ENCODE measurements at places on chromosomes 16 and 17. TPM values are rescaled to one million over a fixed set of nuclear protein-coding genes. Genes with fewer than 3 reads are reported as not detected.
A peak's percentile ranks its signal among the peaks of the same experiment; 100 is the strongest.

DNA sequence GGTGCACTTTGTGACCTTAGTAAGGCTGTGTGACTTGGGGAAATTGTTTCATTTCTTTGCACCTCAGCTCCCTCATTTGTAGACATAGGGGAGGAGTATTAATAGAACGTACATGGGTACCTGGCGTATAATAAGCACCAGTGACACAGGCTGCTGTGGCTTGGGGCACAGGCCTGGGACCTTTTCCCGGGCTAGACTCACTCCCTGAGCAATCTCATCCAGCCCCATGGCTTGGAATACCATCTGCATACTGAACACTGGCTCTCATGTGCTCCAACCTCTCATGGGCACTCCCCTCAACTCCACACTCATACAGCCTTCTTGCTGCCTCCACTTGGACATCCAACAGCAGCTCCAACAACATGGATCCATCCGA, 41.0 kb upstream of the MRPS23 start:
- no peak for DNase-seq

DNA sequence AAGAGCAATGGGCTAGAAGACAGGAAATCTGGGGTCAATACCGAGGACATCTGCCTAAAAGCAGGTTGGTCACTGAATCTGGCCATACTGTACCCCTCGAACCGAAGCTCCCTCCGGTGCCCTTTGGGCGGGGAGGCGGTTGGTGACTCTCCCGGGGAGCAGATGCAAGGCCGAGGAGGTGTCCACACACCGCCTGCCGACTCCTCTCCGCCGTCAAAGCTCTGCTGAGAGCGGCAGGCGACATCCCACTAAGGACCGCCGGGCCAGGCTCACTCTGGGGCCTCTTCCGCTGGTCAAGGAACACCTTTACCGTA, 458 bp downstream of the ZNF200 start:
- DNase-seq = no peak

DNA sequence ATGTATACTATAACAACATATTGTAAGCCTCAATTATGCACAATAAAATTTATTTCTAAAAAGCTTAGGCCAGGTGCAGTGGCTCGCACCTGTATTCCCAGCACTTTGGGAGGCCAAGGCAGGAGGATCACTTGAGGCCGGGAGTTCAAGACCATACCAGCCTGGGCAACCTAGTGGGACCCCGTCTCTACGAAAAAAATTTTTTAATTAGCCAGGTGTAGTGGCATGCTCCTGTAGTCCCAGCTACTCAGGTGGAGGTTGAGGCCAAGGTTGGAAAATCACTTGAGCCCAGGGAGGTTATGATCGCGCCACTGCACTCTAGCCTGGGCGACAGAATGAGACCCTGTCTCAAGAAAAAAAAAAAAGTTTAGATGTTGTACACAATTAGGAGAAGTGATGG, 45.5 kb downstream of the VMP1 start:
- no peak for DNase-seq

- no peak for DNase-seq
Measured at GRCh38 chr16:65816556-65816955, 549.9 kb upstream of the CDH5 start.

- no peak for DNase-seq
Measured at GRCh38 chr16:10577305-10578202, 2.8 kb downstream of the EMP2 start.

DNA sequence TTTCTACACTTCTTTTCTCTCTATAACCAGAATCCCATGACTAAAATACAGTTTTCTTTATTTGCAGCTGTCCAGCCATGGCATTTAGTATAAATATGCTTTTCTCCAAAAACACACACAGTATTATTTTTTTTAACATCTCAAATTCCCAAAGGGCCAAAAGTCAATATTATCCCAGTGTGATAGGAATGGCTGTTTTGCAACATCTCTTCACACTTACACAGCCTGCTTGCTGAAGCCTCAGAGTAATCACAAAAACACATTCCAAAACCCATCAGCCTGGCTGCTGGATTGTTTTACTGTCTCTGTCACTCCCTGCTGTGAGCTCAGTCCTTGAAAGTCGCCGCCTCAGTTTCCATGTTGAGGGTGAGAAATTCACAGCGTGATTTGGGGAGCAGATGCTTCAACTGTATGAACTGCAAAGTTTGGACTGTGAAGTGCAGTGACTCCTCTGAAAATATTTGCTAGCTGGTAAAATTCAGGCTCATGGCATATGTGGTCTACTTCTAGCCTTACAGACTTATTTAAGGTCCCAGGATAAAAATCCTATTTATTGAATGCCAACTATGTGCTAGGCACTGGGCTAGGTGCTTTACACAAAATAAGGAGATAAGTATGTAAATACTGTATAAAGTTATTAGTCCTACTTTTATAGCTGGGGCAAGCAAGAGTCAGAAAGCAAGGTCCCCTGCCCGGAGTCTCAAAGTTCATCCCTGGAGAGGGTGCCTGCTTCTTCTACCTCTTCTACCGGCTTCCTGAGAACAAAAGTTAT, 116.5 kb downstream of the SOCS1 start:
- DNase-seq = no peak

DNA sequence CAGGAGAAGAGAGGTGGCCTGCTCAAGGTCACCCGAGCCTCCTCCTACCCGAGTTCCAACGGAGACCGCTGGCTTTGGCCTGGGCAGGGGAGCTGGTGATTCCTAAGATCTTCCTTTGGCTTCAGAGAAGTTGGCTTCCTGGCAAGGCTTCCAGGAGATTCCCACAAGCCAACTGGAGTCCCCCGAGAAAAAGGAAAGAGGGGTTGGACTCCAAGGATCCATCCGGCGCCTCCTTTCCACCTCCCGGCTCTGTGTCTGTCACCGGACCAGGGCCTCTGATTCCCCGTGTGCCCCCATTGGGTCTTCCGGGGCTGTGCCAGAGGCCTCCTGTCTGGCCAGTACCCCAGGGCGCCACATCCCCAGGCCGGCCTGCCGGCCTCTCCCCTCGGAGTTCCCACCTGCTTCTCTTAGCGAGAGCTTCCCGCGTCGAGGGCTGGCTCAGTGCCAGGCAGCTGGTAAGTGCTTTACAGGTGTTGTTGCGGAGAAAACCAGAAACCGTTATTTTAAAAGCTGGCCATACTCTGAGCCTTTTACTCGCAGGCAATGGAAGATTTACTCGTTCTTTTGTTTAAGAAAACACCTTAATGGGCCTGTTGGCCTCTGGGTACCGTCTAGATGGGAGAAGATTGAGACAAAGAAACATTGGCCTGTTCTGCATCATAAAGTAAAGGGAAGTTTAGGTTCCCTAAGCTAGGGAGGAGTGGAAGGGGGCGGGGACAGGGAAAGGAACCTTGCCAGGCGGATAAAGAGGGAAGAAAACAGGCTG, 258.4 kb upstream of the SDK2 start:
- peak; percentile 31 for DNase-seq

DNA sequence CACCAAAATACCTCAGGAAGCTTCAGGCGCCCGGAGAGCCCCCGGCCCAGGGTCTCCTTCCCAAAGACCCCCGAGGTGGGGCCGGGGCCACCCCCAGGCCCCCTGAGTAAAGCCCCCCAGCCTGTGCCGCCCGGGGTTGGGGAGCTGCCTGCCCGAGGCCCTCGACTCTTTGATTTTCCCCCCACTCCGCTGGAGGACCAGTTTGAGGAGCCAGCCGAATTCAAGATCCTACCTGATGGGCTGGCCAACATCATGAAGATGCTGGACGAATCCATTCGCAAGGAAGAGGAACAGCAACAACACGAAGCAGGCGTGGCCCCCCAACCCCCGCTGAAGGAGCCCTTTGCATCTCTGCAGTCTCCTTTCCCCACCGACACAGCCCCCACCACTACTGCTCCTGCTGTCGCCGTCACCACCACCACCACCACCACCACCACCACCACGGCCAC, 6.7 kb upstream of the TMEM88 start:
- DNase-seq = no peak

GRCh38 chr16:58789351-58789750, 55.2 kb upstream of the GOT2 start:
- no peak for DNase-seq

DNA sequence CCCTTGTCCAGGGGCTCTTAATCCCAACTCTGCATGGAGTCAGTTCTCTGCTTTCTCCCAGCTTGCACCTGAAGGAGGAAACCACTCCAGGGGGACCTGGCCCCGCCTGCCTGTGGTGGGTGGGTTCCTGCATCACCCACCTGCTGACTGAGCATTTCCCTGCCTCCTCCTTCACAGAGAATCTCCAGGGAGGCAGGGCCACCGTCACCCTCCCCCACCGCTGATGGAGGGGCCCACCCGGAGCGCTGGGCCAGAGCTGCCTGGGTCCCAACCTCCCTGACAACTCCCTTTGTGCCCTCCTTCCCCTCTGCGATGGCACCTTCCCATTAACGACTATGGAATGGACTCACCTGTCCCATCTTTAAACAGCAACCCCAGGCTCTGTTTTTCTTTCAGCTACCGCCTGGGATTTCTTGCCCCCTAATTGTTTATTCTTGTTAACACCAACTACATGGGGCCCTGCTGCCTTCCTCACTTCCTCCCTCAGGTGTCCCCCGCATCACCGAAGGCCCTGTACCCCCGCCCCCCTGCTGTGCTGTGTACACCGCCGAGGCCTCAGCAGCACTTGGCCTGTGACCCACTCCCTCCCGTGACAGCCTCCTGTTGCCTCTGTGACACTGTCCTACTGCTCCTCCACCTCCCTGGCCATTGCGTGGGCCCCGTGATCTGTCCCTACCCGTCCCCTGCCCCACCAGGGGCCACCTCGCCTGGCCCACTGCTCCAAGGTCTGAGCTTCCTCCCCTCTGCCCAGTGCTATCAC, 842 bp upstream of the TEDC2 start:
- DNase-seq = no peak

GRCh38 chr17:49716668-49717364, 9.1 kb upstream of the SLC35B1 start:
- DNase-seq = no peak

DNA sequence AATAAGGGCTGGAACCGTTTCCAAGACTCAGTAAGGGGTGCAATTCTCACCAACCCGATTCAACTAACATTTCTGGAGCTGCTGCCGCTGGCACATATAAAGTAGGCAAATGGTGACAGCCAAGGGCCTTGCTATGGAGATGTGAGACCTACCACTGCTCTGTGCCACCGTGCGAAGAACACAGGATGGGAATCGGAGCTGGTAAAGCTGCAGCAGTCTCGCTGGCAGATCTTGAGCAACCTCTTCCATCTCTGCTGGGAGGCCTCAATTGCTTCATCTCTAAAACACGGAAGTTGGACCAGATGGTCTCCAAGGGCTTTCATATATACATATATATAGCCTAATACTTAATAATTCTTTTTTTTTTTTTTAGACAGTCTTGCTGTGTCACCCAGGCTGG, 128.9 kb upstream of the RCVRN start:
- DNase-seq = no peak

GRCh38 chr17:11485336-11486100, 112.8 kb upstream of the DNAH9 start:
- DNase-seq = no peak

- DNase-seq = no peak
Measured at GRCh38 chr17:48878920-48879898, 13.4 kb upstream of the ATP5MC1 start.

DNA sequence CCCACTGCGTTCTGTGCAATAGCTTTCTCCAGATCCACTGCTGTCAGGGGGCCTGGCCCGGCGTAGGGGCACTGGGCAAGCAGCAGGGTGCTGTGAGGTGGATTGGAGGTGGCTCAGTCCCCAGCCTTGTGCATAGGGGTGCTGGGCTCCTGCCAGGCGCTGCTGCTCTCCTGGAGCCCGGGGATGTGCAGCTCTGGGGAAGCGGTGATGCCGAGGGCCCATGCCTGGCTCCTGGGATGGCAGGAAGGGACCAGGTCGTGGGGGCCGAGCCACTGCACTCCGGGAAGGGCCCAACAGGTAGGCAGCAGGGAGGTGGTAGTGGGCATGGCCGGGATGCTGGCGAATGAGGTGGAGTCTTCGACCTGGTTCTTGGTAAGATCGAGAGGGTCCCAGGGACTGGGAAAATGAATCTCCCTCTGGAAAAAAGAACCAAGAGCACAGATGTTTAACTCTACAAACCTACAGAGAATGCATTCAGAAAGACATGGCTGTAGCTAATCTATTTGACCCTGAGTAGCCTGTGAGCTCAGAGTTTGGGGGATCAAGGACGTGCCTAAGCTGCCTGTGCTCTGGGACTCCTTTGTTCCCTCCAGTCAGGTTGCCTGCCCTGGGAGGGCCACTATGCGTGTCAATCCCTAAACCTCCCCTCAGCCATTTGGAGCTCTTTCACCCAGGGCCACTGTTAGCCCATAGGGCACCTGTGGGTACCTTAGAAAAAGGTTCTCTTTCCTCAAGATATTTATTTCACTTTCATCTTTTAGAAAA, 6.6 kb upstream of the SUPT4H1 start:
- DNase-seq = no peak

- peak; percentile 40 for DNase-seq
Measured at GRCh38 chr16:66660422-66661209, 35.9 kb downstream of the CMTM4 start.

DNA sequence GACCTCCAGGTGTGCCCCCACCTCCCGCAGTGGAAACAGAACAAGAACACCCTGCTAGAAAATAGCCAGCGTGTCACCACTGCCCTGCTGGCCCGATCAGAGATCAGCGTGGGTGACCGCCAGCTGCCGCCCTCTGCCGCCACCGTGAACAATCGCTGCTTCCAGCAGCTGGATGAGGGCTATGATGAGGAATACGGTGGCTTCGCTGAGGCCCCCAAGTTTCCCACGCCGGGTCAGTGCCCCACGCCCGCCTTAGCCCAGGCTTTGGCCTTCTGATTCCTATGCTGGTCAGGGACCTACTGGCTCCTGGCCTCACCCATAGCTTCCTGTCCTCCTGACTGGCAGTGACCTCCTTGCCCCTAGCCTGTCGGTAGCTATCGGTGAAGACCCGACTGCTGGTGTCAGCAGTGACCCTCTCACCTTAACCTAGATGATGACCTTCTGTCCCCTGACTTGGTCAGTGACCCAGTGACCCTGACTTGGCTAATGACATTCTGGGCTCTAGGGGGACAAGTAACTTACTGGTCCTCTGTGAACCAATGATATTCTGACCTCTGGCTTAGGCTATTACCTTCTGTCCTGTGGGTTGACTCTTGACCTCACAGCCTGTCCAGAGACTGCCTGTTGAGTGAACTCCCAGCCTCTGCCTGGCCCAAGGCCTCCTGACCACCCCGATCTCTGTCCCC, 2.4 kb downstream of the SPATA20 start:
- no peak for DNase-seq

DNA sequence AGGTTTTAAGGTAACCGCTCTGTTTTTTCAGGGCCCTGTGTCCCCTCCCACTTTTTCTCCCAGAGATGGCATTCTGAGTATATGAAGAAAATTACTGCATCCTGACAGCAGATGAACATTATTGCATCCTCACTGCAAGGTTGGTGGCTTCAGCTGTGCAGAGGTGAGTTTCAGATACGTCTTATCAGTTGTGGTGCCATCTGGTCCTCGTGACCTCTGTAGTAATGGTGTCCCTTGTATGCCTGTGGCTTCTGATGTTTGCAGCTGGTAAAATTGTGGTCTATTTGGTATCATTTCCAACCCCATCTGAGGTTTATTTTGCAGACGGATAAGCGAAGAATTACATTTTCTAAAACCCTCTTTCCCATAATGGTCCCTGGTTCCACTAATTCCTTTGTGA, 417.0 kb downstream of the HS3ST3B1 start:
- no peak for DNase-seq

GRCh38 chr17:77096570-77097214, 44.1 kb upstream of the SEC14L1 start:
- DNase-seq = no peak

GJD3 gene
- not detected for polyA plus RNA-seq

TP53TG3 gene
- not detected for polyA plus RNA-seq

CYLD gene
- polyA plus RNA-seq = 25.7 TPM

RNF112 gene
- polyA plus RNA-seq = 1.00 TPM

SLC6A2 gene
- 0.54 TPM for polyA plus RNA-seq

MMP25 gene
- polyA plus RNA-seq = 0.79 TPM

KRT25 gene
- not detected for polyA plus RNA-seq

KRT36 gene
- polyA plus RNA-seq = not detected

KIF19 gene
- 0.54 TPM for polyA plus RNA-seq

NOXO1 gene
- polyA plus RNA-seq = 0.37 TPM

FA2H gene
- polyA plus RNA-seq = 3.1 TPM
